ENCODE measurements at places on chromosomes 16 and 17. TPM values are rescaled to one million over a fixed set of nuclear protein-coding genes. Genes with fewer than 3 reads are reported as not detected.

Gene NPIPA8
- total RNA-seq = 32.2 TPM

Gene SLC52A1
- total RNA-seq = not detected

Gene TEDC2
- 2.1 TPM for total RNA-seq

Gene NHERF1
- 10.9 TPM for total RNA-seq

Gene C16orf96
- not detected for total RNA-seq

Gene PTGES3L
- not detected for total RNA-seq

Gene TM4SF5
- not detected for total RNA-seq

Gene MCRIP1
- 89.0 TPM for total RNA-seq

Gene ARMC7
- total RNA-seq = 3.8 TPM

Gene MLKL
- total RNA-seq = 5.2 TPM

Gene ABCC6
- total RNA-seq = 0.12 TPM

Gene CDH1
- not detected for total RNA-seq

Gene KRT39
- not detected for total RNA-seq

Gene NXN
- total RNA-seq = 8.7 TPM

Gene RFNG
- total RNA-seq = 31.4 TPM

Gene FADS6
- not detected for total RNA-seq

Gene CCL7
- 1.5 TPM for total RNA-seq

Gene USP43
- total RNA-seq = not detected

Gene TRPV3
- total RNA-seq = 4.7 TPM
